ENCODE measurements at places on chromosomes 7 and 10.
A peak's percentile ranks its signal among the peaks of the same experiment; 100 is the strongest.

GRCh38 chr10:1638889-1639419 is 98.4 kb downstream of the ADARB2 start:
- no peak for DNase-seq

GRCh38 chr10:48462482-48463020 is 142.3 kb downstream of the ARHGAP22 start:
- DNase-seq: no peak

GRCh38 chr7:16359216-16359615 is 62.1 kb downstream of the CRPPA start:
- no peak for DNase-seq

- DNase-seq: no peak
These were observed 182.1 kb downstream of the DIP2C start for GRCh38 chr10:507355-507699.

DNA sequence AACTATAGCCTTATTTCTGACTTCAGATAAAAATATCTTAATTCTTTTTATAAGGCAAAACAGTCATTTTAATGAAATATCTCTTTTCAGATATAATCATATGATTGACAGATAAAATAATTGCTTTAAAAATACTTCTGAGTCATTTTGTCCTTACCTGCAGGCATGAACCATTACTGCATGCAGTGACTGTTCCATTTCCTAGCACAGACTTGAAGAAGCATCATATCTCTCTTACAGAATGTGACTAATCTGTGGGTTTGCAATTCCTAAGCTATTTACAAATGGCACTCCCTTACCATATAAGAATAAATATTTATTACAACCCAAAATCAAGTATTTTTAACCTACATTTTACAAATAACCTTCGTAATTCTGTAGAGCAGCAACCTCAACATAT is 120.7 kb downstream of the SRPK2 start:
- peak; percentile 56 for DNase-seq

- DNase-seq: no peak
These were observed 9.0 kb downstream of the ADRA2A start for GRCh38 chr10:111085690-111086353.

DNA sequence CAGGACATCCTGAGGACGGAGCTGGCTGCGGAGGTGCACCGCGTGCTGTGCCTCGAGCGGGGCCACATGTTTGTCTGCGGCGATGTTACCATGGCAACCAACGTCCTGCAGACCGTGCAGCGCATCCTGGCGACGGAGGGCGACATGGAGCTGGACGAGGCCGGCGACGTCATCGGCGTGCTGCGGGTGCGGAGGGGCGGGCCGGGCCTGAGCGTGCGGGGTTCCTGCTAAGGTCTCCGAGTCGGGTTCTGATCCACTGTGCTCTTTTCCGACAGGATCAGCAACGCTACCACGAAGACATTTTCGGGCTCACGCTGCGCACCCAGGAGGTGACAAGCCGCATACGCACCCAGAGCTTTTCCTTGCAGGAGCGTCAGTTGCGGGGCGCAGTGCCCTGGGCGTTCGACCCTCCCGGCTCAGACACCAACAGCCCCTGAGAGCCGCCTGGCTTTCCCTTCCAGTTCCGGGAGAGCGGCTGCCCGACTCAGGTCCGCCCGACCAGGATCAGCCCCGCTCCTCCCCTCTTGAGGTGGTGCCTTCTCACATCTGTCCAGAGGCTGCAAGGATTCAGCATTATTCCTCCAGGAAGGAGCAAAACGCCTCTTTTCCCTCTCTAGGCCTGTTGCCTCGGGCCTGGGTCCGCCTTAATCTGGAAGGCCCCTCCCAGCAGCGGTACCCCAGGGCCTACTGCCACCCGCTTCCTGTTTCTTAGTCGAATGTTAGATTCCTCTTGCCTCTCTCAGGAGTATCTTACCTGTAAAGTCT is 10.4 kb downstream of the ATG9B start:
- peak; percentile 70 for DNase-seq

DNA sequence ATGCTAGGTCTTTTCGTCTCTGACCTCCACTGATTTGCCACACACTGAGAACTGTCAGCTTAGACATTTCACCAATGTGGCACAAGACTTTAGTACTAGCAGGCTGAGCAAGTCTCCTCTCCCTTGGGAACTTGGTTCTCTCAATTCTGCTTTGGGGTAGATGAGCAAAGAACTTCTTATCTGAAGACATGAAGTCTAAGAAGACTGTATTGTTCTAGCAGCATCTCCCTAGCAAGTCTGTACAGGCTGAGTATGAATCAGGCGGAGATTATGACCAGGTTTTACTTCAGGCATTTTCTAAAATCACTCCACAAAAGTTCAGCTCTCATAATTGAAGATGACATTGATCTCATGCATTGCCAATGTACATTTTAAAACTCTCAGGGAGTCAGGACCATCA is 23.8 kb upstream of the STN1 start:
- DNase-seq: no peak

GRCh38 chr7:30731581-30731980 is 20.4 kb upstream of the INMT start:
- no peak for DNase-seq

DNA sequence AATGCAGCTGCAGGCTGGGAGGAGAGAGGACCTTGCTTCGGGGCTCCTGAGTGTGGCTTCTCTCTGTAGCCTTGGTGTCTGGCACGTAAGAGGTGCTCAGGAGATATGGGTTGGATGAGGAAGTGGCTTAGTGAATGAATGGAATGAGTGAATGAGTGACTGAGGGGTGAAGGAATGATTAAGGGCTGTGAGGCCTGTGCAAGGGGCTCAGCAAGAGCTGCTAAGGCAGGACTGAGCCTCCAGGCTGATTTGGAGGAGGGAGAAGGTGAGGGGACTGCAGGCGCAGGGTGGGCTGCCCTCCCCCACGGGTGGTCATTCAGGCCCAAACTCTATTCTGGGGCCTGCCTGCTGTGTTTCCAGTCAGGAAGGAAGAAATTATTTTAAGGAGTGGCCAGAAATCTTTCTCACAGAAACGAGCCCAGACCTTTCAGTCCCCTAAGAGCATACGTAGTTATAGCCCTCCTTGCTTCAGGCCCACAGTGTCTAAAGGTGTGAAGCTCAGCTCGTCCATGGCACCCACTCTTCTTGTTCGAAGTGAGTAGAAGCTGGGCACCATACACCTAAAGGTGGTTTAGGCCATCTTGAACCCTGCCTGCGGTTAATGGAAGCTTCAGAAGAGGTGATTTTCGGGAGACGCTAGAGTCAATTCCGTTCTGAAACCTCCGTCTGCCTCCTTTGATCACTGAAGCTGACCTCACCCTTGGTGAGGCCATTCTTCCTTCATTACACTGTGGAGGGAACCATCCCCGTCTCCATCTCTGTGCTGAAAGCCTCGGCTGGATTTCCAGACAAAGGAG is 49.5 kb upstream of the SAMD8 start:
- no peak for DNase-seq

GRCh38 chr10:60958892-60959601 is 15.1 kb upstream of the RHOBTB1 start:
- peak; percentile 71 for DNase-seq

GRCh38 chr7:1869452-1870130 is 199.5 kb downstream of the ELFN1 start:
- DNase-seq: no peak

DNA sequence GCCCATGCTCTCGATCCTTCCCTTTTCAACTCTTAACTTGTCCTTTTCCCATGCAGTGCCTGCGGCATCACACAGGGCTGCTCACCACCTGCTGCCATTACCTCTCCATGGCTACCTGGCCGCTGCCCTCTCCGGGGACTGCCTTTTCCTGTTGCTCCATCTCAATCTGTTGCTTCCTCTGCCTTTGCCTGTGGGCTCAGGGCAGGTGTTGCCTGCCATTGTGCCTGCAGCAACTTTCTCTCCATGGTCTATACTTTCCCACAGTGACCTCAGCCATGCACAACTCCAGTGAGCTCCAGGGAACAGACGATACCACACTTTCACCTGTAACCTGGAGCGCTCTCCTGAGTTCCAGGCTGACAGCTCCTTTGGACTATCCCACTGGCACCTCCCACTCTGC is 3.2 kb downstream of the DNAJB12 start:
- no peak for DNase-seq

GRCh38 chr10:132873395-132873794 is 69.0 kb downstream of the CFAP46 start:
- DNase-seq: no peak

DNA sequence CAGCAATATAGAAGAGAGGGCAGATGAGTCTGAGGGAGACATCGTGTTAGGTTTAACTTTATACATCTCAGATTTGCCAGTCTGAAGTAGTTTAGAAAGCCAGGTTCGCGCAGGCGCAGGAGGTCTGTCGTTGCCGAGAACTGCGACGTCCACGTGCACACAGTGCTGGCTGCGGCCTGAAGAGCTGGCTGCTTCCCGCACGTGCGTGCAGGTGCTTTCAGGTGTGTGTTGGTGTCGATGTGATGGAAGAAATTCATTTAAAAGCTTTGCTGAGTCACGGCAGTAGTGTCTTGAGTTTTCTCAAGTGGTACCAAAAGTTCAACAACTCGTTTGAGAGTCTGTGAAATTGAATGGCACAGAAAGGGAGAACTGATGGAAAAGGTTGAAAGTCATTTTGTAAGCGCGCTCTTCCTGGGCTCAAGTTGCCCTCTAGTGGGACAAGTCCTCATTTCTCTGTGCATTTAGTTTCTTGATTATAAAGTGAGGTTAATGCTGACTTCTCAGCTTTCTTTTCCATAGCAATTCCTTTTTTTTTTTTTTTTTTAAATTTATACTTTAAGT is 18.6 kb downstream of the WDR37 start:
- no peak for DNase-seq

DNA sequence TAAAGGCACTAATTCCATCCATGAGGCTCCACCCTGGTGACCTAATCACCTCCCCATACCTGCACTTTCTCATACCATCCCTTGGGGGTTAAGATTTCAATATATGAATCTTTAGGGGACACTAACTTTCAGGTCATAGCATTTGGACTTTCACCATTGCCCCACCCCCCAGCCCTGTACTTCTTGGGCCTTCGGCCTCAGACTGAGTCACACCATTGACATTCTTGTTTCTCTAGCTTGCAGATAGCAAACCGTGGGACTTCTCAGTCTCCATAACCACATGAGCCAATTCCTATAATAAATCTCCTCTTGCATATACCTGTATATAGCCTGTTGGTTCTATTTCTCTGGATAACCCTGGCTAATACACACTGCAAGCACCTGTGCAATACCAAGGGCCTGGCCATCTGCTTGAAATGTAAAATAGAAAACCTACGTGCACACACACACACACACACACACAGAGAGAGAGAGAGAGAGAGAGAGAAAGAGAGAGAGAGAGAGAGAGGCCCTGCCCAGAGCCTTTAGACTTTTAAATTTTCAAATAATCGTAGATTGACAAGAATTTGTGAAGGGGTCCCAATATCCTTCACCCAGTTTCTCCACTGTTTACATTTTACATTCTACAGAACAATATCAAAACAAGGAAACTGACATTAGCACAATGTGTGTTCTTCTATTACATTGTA is 25.3 kb downstream of the ANXA8 start:
- peak; percentile 72 for DNase-seq

DNA sequence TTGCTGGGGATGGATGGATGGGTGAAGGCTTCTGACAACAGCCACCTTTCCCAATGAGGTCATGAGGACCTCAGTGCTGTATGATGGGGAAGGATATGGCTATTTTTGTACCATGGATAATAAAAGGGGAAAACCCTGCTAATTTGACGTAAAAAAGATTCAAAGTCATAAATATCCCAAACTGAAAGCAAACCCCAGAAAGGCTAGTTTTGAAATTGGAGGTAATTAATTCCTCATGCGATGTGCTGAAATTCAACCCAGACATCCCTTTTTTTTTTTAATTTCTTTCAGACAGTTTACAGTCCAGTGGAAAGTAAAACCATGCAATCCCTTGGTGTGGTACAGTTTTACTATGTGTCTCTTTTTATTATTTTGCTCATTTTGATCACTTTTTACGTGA is 254.5 kb upstream of the BMPER start:
- peak; percentile 74 for DNase-seq

GRCh38 chr7:149147752-149148653 is 750 bp downstream of the ZNF398 start:
- DNase-seq: no peak

DNA sequence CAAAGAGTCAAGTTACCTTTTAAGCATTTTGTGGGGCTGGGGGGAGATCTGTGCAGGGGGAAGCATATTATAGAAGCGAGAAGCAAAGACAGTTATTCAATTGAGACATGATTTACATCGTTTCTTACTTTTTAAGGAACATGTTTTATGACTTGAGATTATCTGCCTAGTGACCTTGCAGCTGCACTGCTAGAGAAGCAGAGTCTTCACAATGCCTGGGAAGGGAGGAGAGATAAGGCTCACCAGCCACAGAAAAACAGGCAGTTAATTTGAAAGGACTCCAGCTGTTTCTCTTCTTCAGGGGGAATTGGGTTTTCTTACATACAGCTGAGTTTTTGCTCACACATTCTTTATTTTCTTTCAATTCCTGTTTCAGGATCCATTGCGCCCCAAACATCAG is 31.0 kb downstream of the PHYH start:
- no peak for DNase-seq

GRCh38 chr10:46787321-46787615 is 124.0 kb upstream of the PTPN20 start:
- peak; percentile 21 for DNase-seq

GRCh38 chr10:4196771-4197390 is 411.9 kb upstream of the KLF6 start:
- no peak for DNase-seq

DNA sequence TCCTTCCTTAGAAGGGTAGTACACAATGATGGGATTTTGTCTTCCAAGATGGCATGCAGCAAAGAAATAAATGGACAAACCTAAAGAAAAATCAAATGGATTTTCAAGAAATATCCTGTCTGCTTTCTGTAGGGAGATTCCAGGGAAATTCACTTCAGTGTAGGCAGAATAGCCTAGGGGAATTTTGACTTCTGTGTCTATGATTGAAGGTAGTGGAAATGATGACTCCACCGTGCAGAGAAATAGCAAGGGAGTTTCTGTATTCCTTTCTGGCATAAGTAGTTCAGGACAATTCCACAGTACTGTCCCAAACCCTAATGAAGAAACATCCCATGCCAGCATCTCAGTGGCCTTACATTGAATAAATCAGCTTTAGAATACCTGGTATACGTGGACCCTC is 9.5 kb downstream of the ATOH7 start:
- DNase-seq: no peak

GRCh38 chr10:104077247-104077646 is 8.4 kb downstream of the COL17A1 start:
- no peak for DNase-seq

DNA sequence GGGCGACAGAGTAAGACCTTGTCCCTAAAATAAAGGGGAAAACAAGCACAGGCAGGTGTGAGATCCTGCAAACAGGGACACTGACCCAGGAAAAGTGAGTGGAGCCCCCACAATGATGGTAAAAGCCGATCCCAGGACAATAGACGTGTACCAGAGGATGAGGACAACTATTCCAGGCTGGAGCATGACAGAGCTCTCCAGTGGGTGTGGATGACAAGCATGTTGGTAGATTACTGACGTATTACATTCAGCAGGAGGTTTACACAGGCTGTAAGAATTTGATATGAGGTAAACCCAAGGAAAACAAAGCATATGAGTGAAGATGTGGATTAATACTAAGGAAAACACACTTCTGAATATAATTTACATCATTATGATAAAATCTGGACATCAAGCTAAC is 27.8 kb upstream of the SMURF1 start:
- no peak for DNase-seq

- no peak for DNase-seq
These were observed 29.2 kb downstream of the SORBS1 start for GRCh38 chr10:95531994-95532399.

Data from fibroblast of upper back skin (primary cell).